ENCODE measurements at places on chromosomes 2 and 18.

- no peak for DNase-seq
Measured at GRCh38 chr2:851680-852079, 99.0 kb upstream of the SNTG2 start.

DNA sequence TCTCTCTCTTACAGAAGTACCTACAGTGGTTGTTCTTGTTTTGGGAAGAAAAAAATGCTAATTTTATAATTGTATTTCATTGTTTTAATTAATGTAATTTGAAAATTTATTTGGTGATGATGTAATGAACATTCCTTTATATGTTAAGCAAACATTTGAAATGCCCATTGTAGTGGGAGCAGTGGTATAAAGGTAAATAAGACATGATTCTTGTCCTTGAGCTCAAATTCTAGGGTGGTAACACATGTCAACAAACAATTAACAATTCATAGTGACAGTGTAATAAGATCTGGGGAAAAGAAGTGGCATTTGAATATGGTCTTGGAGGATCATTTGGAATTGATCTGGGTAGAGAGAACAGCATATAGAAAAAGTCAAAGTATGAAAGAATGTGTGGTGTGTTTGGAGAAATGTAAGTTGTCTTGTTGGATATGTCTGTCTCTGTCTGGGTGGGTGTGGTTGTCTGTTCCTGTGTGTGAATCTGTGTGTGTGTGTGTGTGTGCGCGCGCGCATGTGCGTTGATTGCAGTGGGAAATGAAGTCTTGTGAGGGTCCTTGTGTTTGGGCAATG is 5.8 kb downstream of the PTPN4 start:
- no peak for DNase-seq

- no peak for DNase-seq
Measured at GRCh38 chr2:72864500-72864899, 22.7 kb upstream of the SPR start.

DNA sequence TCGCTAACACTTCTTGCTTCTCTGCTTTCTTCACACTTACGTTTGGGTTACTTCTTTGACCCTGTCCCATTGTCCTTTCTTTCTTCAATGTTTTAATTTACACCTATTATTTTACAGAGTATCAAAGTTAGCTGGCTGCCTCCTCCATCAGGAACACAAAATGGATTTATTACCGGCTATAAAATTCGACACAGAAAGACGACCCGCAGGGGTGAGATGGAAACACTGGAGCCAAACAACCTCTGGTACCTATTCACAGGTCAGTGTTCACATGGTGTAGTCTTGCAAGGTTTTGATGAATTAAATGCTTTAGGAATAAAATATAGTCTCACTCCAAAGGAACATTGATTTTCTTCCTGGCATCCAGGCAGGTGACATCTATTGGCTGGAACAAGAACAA is 919.0 kb downstream of the MBD2 start:
- no peak for DNase-seq

DNA sequence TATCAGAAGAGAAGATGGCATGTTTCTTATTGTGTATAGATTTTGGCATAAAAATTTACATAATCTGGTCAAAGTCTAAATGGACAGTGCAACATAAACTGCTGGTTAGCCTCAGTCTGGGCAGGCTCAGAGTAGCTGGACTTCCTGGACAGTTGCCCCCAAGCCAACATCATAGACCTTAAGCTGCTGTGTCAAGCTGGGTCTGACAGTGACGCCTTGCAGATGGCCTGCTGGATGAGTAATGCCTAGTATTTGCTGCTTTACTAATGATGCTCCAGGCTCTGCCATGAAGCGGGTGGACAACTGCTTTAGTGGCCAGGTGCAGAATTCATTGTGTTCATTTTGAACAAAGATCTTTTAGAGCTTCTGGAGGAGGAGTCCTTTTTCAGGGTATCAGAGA is 603.7 kb upstream of the ZEB2 start:
- DNase-seq, result no peak

- no peak for DNase-seq
Measured at GRCh38 chr18:52715421-52715820, 375.4 kb downstream of the DCC start.

- DNase-seq, result no peak
Measured at GRCh38 chr2:96449637-96450036, 55.5 kb downstream of the NEURL3 start.

DNA sequence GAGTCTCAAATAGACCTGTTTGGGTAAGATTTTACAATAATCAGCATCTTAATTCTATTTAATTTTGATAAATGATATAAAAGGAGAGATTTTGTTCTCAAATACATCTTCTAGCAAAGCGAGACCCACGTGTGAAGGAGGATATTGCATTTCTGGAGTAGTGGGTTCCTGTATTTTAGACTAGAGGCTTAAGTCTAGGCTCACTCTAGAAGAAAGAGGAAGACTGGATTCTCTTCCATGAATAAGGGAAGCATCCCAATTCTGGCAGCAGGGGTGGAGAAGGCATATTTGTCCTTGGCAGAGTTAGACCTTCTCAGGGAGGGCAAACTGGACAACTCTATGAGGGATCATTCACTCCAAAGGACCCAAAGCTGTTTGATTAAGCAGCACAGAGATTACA is 11.3 kb upstream of the FAM228A start:
- no peak for DNase-seq

DNA sequence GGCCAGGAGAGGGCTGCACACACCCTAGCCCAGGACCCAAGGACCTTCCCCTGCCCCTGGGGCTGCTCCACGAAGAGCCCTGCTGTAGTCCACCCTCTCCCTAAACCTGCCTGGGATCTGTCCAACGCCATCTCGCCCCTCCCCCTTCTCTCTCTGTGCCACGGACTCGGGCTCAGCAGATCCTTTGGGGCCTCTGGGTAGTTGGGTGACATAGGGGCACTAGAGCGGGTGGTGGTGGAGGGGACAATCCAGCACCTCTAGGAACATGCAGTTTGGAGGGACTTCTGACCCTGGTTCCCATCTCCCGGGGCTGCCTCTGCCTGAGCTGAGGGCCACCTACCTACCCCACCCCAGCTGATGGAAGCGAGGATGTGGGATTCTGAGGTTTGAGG is 7.3 kb upstream of the CRYBA2 start:
- DNase-seq, result no peak

DNA sequence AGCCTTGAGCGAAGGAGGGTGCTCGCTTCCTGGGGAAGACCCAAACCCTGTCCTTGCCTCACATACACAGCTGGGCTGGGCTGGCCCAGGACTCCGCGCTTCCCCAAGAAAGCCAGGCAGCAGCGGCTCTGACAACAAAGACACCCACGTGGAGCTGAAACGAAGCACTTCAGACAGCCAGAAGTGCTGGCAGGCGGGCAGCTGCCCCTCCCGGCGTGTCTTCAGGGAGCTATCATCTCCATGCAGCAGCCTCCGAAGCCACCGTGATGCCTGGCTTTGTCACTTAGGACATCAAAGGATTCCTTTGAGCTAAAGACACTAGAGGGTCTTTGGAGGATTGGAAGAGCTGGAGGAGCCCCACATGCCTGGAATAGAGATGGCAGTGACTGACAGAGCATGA is 35.2 kb downstream of the C1QL2 start:
- no peak for DNase-seq

DNA sequence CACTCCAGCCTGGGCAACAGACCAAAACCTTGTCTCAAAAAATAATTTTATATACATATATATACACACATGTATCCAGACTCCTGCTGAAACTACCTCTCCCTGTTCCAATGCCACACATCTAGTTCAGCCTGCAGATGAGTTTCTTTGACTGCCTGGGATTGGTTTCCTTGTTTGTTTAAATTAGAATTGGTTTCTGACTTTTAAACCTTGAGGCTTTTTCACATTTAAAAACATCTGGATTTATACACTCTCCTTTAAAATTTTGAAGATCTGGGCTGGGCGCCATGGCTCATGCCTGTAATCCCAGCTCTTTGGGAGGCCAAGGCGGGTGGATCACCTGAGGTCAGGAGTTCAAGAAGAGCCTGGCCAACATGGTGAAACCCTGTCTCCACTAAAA is 21.8 kb upstream of the CXCR1 start:
- no peak for DNase-seq

GRCh38 chr18:63741769-63742168 is 33.4 kb upstream of the SERPINB7 start:
- DNase-seq, result no peak

DNA sequence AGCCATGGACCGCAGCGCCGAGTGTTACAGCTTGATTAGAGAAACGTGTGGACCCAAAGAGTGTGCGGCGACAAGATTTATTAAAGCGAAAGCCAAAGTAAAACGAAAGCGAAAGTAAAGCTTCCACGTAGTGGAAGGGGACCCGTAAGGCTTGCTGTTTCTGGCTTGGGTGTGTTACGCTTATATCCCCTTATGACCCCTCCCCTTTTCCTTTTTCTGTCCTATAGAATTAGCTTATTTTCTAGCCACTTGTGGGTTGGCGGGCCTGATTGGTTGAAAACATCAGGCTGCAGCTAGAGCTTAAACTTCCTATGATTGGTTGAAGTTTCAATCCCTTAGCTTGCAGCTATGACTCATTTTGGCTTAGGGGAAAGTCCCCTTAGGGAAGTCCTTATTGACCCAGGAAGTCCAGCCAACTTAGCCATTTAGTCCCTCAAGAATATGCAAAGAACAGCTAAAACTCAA is 969.7 kb downstream of the DCDC2C start:
- DNase-seq, result no peak

DNA sequence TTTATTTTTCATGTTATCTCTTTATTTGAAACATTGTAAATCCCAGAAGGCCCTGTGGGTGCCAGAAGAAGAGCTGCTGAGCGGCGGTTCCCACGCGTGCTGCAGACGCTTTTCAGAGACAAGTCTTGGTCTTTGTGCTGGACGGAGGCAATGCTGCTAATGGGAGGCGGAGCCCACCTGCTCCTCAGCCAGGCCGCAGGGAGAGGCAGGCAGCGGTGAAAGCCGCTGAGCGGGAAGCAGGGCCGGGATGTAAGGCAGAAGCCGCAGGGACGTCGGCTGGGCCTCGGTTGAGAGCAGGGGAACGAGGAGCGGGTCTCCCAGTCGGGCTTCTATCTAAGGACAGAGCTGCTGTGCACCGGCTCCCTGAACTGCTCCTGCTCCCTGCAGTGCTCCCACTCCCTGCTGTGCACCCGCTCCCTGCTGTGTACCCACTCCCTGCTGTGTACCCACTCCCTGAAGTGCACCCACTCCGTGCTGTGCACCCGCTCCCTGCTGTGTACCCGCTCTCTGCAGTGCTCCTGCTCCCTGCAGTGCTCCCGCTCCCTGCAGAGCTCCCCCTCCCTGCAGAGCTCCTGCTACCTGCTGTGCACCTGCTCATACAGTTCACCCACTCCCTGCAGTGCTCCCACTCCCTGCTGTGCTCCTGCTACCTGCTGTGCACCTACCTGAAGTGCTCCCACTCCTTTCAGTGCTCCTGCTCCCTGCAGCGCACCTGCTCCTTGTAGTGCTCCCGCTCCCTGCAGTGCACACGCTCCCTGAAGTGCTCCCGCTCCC is 16.4 kb downstream of the TMEM18 start:
- no peak for DNase-seq

- no peak for DNase-seq
Measured at GRCh38 chr2:233803994-233804393, 25.9 kb downstream of the MROH2A start.

DNA sequence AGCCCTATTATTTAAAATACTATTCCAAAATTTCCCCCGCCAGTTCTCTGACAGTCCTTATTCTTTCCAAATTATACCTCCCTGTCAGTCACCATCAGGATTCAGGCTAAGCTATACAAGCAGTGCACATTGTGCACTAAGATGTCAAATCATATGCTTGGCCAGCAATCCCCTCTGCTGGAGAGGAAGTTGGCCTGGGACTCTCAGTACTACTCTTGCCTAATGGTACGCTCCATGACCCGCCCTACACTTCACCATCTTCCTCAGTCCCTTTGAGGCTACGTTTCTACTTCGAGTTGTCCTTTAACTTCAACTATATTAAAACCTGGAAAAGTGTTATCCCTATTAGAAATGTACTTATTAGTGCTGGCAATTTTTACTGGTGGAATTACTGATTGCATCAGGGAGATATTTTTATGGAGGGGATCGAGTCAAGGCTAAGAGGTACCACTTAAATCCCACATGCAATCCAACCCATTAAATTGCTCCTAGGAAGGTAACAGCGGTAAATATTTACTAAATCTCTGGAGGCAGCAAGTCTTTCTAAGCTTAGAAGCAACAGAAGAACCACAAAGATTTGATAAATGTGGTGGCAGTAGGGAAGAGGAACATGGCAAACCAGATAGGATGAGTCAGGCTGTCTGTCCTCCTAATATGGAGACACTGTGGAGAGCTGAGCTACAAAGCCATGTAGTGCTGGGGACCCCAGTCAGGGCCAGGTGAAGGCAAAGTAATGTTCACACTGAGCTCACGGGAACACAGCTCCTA is 2.7 kb downstream of the USP40 start:
- no peak for DNase-seq

- DNase-seq, result no peak
Measured at GRCh38 chr18:10937743-10938640, 211.4 kb downstream of the PIEZO2 start.

DNA sequence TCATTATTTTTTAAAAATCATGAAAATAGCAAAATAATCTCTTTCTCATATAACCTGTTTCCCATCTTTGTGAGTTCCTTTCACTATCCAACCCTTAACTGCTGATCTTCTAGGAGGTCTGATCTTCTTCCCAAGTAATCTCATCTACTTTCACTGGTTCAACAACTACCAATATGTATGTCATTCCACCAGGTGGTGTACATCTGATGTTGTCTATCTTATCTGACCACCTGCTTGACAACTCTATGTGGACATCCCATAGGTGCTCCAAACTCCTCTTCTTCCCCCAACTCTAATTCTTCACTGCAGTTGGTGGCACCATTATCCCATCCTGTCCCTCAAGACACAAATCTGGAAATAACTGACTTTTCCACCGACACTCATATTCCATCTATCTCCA is 62.5 kb downstream of the FAM228A start:
- DNase-seq, result no peak

GRCh38 chr2:126658905-126659561 is 3.1 kb downstream of the GYPC start:
- DNase-seq, result peak; percentile 61

DNA sequence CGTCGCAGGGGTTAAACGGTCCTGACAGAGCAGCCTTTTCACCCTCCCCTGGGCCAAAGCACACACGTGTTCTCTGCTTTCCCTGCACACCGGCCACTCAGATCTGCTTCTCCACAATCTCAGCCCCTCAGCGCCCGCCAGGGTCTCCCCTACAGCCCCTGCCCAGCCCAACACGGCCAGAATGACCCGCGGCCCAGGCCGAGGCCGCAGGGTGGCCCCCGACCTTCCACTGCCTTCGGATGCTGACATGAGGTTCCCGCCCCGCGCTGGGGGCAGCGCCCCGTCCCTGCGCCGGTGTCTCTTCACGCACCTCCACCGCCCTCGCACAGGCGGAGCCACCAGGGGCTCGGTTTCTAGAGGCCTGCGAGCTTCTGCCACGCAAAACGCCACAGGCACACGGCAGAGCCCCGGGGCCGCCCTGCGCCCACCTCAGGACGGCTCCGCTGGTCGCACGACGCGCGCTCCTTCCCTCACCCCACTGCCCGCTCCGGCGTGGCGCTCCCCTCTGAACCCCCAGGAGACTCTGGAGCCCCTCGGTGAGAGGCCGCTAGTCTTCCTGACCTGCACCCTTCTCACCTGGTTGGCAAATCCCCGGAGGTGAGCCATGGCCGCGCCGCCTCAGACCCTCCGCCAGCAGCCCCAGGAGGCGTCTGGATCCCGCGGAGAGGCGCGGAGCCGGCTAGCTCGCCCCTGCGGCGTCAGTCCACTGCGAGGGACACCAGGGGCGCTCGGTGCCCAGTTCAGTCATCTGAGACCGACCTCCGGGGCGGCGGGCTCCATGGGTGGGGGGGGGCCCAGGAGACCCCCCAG is 749 bp downstream of the STK25 start:
- DNase-seq, result peak; percentile 17

Data from stimulated activated CD4-positive, alpha-beta T cell treated with anti-CD3 and anti-CD28 coated beads, Interleukin-15, amount 100 ng/mL, for 48 hours (primary cell).